DMS53 (cell line): ENCODE measurements at places on chromosomes 3 and 15.
A peak's percentile ranks its signal among the peaks of the same experiment; 100 is the strongest.

- DNase-seq, result peak; percentile 60
These were observed 330.3 kb upstream of the THBS1 start for GRCh38 chr15:39250460-39251186.

DNA sequence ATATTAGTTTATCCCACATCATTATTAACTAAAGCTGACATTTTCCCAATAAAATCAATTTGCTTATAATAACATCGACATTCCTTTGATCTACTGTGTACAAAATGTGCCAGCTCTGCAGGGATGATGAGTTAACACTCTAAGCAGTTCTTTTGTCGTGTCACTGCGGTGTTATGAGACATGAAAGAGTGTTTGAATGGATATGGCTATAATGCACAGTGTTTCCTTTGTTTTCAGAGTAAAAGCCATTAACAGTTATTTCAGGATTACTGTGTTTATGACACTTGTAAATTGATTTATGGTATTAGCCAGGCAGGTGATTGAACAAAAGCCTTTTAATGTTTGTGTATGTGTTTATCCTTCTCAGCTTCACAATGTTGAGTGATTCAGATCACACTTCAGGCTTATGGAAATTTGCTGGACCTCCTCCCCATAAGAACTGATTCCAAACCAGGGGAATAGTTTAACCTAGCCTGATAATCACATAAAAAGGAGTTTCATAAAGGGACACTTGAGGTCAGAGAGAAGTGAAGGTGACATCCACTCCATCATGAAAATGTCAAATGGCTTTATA lies 115.7 kb downstream of the CHL1 start:
- peak; percentile 45 for DNase-seq

DNA sequence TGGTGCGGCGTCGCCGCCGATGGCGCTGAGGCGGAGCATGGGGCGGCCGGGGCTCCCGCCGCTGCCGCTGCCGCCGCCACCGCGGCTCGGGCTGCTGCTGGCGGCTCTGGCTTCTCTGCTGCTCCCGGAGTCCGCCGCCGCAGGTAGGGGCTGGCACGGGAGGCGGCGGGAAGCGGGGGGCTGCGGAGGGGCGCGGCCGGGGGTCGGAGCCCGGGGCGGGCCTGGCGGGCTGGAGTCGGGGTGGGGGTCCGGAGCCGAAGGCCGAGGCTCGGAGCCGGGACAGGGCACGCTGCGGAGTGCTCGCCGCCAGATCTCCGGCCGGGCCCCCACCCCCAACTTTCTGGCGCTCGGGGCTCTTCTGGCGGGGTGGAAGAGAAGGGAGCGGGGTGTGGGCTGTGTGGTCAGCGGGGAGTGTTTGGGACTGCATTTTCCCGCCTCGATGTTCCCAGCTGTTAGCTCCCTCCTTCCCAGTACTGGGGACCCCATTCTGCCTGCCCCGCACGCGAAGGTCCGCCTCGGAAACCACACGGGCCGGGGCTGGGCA lies 299 bp downstream of the TYRO3 start:
- DNase-seq, result no peak

- no peak for DNase-seq
These were observed 96.3 kb upstream of the SLC2A2 start for GRCh38 chr3:171122861-171123260.

DNA sequence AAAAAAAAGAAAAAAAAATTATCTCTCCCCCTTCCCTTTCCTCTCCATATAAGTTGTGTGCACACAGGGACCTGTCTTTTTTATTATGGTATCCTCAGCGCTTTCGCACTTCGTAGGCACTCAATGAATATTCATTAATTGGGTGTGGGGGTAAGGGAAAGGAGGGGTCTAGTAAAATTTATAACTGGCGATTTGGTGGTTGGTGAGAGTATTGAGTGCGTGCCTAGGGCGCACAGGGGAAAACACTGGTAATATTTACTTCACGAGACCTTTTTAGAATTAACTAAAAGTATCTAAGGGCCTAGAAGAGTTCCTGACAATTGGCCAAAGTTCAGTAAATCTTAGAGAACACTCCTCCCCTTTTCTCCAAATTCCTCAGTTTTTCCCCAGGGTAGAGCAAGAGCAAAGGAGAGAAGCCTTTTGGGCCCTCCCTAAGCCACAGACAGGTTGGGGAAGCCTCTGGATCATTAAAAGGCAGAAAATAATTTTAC lies 25.7 kb downstream of the TYRO3 start:
- no peak for DNase-seq

GRCh38 chr3:129230311-129231019 lies 18.9 kb upstream of the COPG1 start:
- DNase-seq, result peak; percentile 55

DNA sequence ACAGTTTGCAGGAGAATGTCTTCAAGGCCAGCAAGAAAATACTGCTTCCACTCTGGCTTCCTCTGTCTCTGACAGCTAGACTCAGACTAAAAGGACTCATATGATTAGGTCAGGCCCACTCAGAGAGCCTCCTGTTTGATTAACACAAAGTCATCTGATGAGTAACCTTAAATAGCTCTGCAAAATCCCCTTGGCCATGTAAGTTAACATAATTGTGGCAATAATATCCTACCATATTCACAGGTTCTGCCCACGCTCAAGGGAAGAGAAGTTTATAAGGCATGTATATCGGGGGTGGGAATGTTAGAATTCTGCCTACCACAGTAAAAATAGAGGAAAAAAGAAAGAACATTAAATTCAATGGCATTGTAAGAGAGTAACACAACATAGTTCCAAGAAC lies 20.6 kb upstream of the HHATL start:
- no peak for DNase-seq

- DNase-seq, result no peak
These were observed 37.9 kb upstream of the SLCO2A1 start for GRCh38 chr3:134067531-134068161.

DNA sequence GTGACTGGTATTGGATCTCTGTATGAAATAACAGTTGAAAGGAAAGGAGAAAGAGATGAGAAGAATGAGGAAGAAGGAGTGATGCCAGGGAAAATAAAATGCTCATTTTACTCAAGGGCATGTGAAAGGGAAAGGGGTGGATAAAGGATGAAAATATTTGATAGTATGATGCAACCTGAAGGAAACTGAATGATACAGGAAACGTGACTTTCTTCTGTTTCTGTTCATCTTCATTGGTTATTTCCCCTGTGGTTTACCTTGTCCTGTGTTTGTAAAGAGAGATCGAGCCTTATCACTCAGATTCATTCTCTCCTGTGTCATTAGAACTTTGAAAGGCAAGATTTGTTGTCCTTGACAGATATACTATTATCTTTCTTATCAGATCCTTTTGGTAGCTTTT lies 243.6 kb upstream of the SLITRK3 start:
- no peak for DNase-seq

- DNase-seq, result no peak
These were observed 18.1 kb upstream of the VGLL4 start for GRCh38 chr3:11661827-11662226.

DNA sequence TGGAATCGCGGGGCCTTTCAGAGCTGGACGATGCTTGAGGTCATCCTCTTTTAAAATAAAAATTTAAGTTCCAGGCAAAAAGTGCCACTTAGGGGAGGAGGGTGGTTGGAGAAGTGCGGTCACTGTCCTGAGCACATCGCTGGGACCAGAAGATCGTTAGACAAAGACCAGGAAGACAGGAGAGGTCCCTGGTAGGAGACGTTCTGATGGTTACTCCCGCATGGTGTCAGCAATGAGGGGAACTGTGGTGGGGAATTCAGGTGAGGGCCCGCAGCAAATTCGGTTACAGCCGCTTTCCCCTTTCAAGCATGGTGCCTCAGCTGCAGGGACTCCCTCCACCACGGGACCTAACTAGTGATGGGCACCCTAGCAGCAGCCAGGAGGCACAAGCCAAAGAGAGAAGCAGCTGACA lies 1.0 kb upstream of the ISY1 start:
- DNase-seq, result peak; percentile 63

DNA sequence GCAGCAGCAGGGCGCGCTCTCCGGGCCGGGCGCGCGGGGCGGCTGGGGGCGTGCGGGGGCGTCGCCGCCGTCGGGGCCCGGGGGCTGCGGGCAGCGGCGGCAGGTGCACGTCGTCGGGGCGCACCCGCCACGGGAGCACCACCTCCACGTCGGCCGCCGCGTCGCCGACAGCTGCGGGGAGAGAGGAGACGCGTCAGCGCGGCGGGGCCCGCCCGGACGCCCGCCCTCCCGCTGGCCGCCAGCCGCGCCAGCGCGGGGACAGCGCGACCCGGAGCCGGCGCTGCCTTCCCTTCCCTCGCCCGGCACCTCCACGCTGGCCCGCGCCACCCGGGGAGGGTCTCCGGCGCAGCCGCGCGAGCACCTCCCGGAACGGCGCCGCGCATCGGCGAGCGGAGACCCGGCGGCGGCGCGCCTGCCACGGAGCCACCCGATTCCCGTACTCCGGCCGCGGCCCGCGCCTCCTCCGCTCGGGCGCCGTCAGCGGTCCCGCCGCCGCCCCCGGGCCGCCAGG lies 481 bp downstream of the ADAMTS17 start:
- DNase-seq, result peak; percentile 75

DNA sequence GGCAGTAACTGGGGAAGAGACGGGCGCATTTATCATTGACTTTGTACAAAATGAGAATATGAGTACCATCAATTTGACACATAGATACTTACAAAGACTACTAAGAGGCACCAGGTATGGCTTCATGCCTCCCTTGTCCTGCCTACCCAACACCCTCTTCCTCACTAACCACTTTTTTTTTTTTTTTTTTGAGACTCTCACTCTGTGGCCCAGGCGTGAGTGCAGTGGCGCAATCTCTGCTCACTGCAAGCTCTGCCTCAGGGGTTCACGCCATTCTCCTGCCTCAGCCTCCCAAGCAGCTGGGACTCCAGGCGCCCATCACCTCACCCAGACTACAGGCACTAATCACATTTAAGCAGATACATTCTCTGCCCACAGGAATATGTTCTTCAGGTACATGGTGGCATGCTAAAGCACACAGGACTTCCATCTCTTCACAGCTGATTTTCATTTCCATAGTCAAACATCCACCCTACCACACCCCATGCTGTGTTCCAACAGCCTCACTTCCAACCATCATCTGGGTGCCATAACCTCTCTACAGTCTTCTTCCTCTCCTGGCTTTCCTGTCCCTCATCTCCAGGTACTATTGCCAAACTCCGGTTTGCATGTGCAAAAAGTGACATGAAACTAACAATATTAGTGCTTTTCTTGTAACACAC lies 41.7 kb downstream of the RAB27A start:
- DNase-seq, result no peak

DNA sequence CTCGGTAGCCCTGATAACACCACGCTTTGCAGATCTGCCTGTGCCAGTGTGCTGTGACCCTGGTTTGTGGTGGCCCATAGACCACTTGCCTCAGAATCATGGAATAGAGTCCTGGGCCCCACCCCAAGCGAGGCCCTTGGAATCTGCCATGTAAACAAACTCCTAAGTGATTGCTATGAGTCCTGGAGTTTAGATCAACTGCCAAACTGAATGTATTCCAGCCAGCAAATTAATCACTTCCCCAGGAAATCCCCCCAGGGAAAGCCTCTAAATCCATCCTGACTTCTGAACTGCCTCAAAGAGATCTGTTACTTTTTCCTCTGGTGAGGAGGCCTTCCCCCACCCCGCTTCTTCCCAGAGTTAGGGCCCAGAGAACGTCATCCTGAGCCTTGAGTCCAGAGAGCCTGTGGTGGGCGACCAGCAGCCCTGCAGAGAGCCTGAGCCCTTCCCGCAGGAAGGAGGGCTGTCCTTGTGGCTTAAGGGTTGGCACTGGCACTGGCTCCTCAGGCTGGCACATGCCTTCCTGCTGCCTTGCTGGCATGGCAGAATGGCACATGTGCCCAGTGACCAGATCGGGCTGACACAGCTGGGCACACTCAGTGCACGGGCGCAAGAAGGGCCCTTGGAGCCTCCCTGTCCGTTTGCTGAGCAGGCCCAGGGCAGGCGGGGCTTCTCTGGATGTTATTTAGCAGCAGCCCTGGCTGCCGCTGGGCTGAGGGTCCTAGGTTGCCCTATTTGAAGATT lies 50.6 kb upstream of the PLXNA1 start:
- DNase-seq, result no peak

GRCh38 chr3:18575573-18575972 lies 150.4 kb upstream of the SATB1 start:
- DNase-seq, result no peak

DNA sequence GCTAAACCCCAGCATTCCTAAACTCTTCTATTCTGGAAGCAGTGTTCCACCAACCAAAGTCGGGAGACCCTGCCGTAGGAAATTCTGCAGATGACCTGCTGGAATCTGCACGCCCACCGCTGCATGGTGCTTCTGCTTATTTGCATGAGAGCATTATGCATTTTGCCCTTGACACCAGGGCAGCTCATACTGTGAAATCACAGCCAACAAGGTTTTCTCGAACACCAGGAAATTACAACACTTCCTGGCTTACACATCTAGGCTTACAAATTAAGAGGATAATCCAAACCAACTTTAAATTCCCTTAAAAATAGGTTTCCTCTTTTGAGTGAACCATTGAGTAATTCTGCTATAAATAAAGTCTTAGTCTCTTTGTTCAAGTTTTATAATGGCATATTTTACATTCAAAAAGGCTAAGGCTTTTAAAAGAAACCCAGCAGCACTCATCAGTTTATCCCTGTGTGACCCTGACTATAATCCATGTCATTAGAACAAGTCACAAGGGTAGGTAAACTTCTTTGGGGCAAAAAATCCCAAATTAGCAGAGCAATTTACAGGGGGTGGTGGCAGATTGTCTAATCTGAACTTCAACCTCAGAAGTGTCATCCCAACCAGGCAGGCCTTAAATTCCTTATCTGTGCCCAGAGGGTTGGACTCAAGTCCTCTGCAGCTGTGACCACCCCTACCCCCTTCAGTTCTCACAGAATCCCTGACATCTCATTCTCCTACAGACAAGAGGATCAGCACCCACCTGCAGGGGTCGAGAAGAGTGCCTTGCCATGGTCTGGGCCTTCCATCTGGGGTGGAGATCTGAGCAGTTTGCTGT lies 33.5 kb upstream of the RBP1 start:
- no peak for DNase-seq

DNA sequence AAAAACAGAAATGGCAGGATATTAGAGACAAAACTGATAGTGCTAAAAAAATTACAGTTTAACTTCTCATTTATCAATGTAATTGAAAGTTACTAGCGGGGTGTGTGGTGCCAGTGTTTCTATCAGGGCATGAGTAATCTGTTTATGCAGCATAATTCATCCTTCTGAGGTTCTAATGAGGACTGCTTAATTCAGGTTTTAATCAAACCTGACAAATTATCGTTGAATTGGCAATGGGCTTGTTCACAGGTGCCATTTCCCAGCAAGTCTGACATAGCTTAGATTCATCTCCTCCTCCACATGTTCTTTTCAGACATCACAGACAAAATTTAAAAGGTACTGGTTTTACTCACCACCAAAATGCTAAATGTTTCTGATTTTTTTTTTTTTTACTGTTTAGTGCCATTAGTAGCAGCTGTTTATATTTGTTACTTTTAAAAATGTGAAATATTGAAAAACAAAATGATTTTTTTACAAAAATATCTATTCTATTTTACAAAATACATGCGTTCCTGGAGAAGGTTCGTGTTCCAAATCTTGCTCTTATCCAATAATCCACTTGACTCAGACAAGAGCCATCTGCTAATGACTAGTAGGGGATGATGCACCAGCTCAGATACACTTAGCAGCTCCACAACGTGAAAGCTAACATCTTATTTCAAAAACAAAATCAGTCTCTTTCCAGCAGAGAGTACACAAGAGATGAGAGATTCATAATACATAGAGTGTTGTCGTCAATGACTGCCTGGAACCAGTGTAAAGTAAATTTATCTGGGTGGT lies 447.7 kb upstream of the DPPA4 start:
- DNase-seq, result no peak

- DNase-seq, result no peak
These were observed 114.1 kb downstream of the CHDH start for GRCh38 chr3:53731934-53732624.
